ENCODE measurements at places on chromosomes 16 and 17.

- DNase-seq = no peak
Measured at GRCh38 chr17:63464691-63465236, 12.1 kb upstream of the ACE start.

DNA sequence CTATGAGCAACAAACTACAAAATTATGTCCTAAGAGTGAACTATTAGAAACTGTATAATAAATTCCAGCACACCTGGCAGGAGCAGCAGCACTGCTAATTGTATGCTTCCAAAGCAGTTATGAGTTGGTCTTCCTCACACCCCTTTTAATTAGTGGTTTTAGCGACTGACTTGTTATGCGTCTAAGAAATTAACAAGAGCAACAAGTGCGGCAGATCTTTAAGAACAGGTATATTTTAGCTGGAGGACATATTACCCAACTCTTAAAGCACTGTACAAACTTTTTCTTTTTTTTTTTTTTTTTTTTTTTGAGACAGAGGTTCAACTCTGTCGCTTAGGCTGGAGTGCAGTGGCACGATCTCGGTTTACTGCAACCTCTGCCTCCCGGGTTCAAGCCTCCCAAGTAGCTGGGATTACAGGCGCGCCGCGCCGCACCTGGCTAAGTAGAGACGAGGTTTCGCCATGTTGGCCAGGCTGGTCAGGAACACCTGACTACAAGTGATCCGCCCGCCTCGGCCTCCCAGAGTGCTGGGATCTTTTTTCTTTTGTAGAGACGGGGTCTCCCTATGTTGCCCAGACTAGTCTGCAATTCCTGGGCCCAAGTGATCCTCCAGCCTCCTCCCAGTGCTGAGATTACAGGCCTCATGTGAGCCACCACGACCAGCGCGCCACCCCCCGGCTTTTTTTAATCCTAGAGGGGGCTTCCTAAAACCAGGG lies 1.6 kb upstream of the FBXL20 start:
- no peak for DNase-seq

- no peak for DNase-seq
Measured at GRCh38 chr17:13346592-13346991, 255.1 kb downstream of the HS3ST3A1 start.

DNA sequence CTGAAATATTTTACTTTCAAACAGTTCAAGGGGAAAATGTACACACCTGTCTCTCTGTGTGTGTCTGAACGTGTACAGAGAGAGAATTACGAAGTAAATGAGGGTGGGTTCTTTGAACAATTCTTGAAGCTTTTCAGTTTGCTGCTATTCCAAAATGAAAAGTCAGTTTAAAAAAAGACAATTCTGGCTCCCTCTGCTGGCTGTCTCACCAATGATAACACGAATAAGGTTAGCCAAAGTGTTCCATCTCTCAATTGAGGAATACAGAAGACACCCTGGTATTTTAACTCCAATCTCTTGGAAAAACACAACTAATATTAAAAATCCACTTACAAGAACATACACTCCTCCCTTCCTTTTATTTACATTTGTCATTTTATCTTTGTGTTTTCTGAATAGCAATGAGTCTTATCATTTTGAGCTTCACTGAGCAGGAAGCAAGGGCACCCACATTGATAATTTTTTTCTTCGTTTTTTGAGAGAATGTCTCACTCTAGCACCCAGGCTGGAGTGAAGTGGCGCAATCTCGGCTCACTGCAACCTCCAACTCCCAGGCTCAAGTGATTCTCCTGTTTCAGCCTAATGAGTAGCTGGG lies 20.5 kb downstream of the EFTUD2 start:
- DNase-seq = no peak

GRCh38 chr17:74921026-74921681 lies 1.9 kb downstream of the USH1G start:
- DNase-seq = no peak

GRCh38 chr17:37391146-37391545 lies 15.4 kb downstream of the C17orf78 start:
- no peak for DNase-seq

DNA sequence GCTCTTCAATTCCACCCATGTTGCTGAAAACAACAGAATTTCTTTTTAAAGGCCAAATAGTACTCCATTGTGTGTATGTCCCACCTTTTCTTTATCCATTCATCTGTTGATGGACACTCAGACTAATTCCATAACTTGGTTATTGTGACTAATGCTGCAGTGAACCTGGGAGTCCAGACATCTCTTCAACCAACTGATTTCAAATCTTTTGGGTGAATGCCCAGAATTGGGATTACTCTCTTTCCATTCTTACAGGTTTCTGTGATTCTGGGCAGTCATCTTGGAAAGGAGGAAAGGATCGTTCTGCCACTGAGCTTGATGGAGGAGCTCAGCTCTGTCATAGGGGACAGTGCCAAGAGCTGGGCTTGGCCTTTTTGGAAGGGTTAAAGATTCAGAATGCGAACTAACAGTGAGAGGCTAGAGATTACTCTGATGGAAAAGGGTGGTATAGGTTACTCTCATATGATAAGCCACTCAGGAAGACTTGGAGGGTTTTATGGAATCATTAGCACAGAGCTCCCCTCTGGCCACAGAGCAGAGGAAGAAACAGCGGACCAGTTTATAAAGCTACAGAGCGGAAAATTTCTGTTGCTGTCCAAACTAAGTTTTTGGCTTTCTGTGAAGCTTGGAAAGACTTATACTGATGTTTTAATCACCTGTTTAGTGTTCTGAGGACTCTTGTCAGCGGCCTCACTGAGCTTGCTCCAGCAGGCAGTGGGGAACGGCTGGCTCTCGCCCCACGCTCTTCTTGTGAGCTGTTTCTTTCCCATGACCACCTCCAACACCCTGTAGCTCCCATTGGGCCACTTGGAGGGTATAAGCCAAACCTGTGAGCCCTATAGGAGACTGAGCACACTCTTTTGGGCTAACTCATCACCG lies 48.3 kb downstream of the HIC1 start:
- DNase-seq = no peak
